GDM1 (cell line): ENCODE measurements at places on chromosomes 5 and 9.

GRCh38 chr9:96478829-96479371 lies 28.9 kb downstream of the HABP4 start:
- no peak for DNase-seq

- no peak for DNase-seq
Measured at GRCh38 chr9:80366626-80367025, 794.9 kb downstream of the TLE4 start.

- DNase-seq: no peak
Measured at GRCh38 chr9:134329886-134330285, 3.6 kb downstream of the RXRA start.

DNA sequence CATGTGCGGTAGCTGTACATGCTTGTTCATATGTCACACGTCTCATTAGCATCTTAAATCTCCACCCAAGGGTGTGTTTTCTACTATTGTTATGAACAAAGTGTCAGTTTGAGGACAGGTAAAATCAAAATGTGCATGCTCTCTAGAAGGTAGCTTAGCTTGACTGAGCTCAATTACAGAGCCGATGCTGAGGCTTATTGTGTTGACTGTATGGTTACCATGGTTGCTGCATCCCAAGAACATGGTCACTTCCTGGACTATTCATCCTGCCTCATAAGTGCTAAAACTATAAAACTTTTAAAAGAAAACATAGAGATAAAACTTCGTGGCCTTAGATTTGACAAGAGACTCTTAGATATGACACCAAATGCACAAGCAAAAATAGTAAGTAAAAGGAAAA lies 426.1 kb upstream of the CTNND2 start:
- DNase-seq: no peak

DNA sequence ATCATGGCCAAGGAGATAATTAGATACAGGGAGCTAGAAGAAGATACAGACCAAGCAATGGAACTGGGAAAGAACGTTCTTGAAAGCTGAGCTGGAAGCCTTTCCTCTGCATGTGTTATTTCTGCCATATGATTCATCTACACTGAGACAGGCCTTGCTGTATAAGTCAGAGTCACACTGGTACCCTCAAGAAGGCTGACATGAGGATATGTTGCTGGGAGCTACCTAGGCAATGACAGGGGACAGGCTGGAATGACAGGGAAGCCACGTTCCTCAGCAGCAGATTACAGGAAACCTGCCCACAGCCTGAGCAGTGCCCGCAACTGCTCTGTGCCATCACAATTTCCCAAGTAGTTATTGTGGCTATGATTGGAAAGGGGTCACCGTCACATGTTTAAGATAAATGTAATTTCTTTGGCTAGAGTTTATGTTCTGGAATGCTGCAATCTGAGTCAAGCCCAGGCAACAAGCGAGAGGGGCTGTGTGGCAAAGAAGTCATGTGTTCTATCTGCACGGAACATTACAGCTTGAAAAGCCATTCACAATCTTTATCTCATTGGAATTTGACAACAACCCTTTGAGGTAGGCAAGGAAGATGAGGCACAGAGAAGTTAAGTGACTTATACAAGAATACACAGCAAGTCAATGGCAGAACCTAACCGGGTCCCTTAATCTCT lies 108.2 kb downstream of the TTLL11 start:
- DNase-seq: no peak

DNA sequence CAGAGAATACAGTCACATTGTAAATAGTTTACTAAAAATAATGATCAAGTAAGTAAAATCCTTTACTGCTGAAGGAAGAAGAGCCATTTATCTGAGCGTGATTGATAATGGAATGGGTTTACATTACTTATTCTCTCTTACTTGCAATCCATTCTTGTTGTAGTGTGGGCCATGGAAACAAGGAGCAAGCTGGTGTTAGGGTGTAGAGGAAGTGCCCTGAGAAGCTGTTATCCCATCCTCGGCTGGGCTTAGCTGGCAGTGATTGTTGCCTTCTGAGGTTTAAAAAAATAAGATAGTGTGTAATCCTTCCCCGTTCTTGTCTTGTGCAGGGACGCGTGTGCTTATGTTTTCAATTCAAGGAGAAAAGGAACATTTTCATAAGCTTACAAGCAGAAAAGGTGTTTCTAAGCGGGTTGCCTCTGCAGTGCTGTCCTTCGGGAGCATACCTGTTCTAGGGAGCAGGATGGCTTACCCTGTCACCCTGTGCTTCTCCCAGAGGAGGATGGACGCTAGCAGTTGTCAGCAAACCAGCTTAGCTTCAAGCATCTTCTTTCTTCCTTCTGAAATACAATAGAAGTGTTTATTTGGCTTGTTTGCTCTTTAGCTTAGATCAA lies 188.3 kb downstream of the ARHGEF28 start:
- no peak for DNase-seq

- DNase-seq: no peak
Measured at GRCh38 chr5:157513182-157513581, 53.2 kb downstream of the NIPAL4 start.

GRCh38 chr9:12884736-12885395 lies 110.0 kb downstream of the LURAP1L start:
- DNase-seq: no peak

- no peak for DNase-seq
Measured at GRCh38 chr5:118551031-118551430, 437.3 kb downstream of the DTWD2 start.
